ENCODE measurements at places on chromosomes 5 and 9. TPM values are rescaled to one million over a fixed set of nuclear protein-coding genes. Genes with fewer than 3 reads are reported as not detected.

The SLC34A1 gene
- total RNA-seq, result not detected

- no peak for DNase-seq
Observed at GRCh38 chr5:19274578-19274977, 713.4 kb downstream of the CDH18 start.

- no peak for DNase-seq
Observed at GRCh38 chr5:58934629-58935097, 351.8 kb downstream of the RAB3C start.

GRCh38 chr9:130487500-130487899 is 42.7 kb downstream of the ASS1 start:
- DNase-seq, result no peak

All from cerebellum (tissue), 4 donors.